ENCODE measurements at places on chromosomes 7 and 10.

DNA sequence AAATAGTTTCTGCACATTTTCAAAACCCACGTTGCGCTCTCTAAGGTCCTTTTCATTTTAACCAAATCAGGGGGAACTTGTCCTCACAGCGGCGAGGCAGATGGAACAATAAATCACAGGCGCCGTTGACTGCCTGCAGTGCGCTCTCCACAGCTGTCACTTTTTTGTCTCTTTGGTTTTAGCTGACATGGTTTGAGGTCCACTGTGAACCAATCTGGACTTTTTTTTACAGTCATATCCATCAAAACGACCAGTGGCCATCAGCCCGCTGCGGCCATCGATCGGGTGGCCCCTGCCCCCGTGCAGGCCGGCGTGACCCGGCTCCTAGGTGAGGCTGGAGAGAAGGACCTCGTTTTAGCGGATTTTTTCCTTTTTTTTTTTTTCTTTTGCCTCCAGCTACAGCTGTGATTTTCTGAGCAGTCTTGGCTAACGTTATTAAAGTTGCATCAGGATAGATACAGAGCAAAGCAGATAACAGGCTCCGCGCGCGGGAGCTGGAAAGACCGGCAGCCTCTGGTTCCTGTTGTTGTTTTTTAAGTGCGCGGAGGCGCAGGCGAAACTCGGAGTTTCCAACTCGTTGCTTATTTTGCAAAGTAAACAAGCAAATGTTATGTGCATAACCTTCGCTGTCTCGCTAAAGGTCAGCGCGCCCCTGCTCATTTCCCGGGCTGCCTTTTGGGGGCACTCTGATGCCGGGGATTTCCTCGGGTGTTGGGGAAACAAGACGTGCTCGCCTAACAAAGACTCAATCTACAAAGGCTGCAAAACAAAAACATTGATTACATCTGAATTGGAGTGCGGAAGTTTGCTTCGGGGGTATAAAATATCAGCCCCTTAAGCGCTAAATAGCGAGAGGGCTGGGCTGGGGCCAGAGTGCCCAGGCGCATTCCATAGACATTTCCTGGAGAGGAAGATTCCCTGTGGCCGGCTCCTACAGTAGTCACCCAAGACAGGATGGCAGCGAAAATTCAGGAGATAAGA lies 414.8 kb upstream of the MKI67 start:
- DNase-seq, result peak; percentile 55

- DNase-seq, result no peak
Measured at GRCh38 chr10:108904163-108904838, 1019.0 kb downstream of the XPNPEP1 start.

DNA sequence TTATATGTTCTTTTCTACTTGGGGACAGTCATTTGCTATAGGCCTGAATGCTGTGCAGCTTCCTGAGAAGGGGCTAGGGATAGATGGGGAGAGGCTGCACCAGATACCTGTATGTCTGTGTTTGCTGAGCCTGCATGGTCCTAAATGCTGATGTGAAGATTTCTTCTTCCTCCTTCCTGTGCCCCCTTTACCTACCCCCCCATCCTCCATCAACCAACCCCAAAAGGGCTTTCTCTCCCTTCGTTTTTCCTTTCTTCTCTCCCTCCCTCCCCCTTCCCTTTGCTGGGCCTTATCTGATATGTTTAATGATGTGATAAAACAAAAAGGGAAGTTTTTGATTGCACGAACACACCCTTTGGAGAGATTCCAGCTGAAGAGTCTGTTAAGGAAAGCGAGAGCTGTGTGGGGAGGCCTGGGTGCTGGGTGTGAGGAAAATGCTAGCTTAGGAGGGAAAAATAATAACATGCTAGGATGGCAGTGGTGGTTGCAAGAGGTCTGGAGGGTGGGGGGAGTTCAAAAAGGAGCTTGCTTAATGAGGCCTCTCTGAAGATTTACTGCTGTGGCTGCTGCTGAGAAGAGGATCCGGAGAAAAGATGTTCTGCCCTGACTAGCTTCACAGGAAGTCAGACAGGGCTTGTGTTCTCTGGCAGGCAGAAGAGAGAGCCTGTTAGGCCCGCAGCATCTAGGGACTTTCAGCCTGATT lies 101.8 kb downstream of the SAMD9 start:
- peak; percentile 29 for DNase-seq

DNA sequence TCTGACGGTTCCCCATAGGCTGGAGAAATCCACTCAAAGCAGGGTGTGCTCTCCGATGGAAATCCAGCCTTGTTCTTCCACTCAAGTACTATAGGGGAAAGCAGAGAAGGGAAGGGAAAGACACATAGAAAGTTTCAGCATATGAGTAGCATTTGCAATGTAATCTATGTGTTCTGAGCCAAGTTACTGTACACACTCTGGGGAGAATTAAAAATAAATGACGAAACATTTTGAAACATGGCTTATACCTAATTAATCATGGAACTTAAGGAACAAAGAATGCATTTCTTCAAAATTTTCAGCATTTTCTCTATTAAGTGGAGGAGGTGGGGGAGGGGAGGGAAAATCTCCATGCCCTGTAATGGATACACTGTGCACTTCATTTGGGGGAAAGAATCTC lies 198.1 kb upstream of the HABP2 start:
- no peak for DNase-seq

- no peak for DNase-seq
Measured at GRCh38 chr10:18290651-18291313, 150.6 kb downstream of the CACNB2 start.

DNA sequence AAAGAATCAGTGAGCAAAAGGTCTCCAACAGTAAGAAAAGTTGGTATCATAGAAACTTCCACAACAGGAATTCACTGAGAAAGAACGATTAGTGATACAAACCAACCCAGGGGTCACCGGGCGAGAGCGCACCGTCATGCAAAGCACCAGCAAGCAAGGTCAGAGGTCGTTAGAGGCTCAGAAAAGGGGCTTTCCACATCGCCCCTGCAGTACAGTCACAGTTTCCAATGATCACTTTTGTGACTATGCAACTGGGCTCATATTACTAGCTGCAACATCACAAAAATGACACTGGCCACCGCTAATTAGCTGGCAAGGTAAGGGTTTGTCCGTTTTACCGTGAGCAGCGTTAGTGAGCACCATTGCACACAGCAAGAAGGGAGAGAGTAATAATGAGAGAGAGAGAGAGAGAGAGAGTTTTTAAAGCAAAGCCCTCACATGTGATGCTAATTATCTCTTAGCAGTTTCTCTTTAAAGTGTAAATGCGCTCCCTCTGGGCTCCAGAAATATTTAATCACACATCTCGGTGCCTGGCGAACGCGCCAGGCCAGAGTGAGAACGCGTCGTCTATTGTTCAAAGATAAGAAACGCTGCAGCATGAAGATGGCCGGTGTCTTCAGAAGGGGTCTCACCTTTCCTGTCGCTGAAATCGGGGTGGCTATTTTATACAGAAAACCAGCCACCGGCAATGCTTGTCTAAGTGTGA lies 237.5 kb downstream of the DNAJB6 start:
- DNase-seq, result no peak

- DNase-seq, result no peak
Measured at GRCh38 chr10:118249714-118250113, 92.4 kb downstream of the FAM204A start.

- no peak for DNase-seq
Measured at GRCh38 chr10:86498598-86498997, 23.0 kb downstream of the WAPL start.

DNA sequence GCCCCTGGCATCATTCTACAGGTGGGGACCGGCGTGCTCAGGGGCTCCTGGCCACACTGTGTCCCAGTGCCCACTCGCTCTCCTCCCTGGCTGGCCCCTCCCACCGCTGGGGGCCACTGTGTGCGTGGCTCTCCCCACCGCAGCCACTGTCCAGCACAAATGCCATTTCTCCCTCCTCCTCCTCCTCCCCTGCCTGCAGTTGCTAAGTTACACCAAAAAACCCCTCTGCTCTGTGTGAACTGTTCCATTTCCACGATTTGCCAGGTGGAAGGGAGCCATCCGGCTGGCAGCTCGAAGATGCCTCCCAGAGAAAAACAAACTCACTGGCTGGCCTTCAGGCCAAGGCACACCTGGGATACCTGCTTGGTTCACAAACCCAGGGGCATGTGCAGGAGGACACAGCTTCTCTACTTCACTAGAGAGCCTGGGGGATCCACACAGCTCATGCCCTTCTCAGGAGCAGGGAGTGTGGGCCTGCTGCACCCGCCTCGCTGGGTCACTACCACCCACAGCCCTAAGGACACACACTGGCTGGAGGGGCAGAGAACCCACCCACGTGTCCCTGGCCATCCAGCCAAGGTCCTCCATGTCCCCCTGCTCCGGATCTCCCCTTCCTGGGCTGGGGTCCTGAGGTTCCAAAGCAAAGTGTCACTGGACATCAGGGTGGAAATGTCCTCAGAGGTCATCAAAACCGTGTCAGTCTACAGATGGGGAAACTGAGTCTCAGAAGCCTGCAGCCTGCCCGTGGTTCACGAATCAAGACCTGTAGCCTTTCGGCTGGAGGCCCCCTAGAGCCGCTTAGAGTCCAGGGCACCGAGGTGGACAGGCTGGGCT lies 1.7 kb downstream of the RASGEF1A start:
- DNase-seq, result no peak

GRCh38 chr10:4138146-4138721 lies 353.2 kb upstream of the KLF6 start:
- DNase-seq, result no peak

- no peak for DNase-seq
Measured at GRCh38 chr7:138125598-138126111, 49.4 kb downstream of the AKR1D1 start.

DNA sequence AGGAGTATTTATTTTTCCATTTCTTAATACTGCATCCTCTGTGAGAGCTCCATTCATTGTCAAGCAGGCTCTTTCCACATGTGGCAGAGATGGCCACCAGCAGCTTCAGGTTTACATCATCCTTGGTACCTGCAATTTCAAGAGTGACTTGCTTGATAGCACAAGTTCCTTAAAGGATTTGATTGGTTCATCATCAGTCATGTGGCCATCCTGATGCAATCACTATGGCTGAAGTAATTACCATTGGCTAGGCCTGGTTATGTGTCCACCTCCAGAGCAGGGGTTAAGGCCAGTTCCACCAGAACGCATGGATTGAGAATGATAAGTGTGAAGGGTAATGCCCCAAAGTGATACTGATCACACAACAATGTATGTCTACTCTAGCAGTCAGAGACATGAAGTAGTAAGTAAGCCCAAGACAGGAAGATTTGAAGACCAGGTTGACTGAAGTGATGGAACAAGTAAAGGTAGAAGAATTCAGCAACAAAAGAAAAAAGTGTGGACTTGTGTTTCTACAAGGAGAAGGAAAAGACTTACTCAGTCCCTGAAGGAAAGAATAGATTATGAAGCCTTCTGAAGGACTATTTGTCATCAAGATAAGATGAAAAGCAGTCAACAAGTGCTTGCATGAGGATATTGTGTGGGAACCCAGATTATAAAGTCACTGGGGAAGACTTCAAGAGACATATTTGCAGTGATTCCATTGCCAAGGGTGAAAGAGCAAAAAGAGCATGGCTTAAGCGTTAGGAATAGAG lies 26.4 kb upstream of the PRKAR2B start:
- no peak for DNase-seq

- DNase-seq, result no peak
Measured at GRCh38 chr10:35451151-35452016, 115.1 kb downstream of the CCNY start.

DNA sequence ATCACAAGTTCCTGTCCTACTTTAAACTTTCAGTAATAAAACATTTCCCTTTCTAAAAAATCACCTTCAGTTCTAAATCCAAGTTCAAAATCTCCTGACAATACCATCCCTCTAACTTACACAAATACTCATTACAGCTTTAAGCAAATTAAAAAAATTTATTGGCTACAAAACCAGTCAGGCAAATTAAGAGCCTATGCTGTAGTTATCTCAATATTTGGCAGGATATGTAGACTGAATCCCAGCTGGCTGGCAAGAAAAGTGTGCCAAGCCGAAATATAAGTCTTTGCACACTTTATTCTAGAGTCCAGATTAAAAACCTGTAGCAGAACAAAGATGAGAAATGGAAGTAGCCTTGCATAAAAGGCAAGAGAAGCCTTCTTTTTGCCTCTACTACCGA lies 9.5 kb downstream of the WAPL start:
- DNase-seq, result no peak

DNA sequence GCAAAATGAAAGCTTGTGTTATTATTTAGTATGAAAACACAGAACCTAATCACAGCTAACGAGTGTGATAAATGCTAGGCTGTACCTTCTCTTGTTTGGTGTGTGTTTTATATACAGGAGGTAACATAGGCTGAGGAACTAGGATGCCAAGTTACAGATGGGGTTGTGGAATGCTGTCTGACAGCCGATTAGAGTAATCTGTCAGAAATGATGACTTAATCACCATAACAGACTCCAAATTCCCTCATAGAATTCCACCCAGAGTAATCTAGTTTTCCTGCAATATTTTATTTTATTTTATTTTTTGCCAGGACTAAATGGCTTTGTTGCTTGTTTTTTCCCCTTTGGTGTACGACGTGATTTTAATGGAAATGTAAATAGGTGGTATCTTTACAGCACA lies 221.2 kb downstream of the CELF2 start:
- no peak for DNase-seq

DNA sequence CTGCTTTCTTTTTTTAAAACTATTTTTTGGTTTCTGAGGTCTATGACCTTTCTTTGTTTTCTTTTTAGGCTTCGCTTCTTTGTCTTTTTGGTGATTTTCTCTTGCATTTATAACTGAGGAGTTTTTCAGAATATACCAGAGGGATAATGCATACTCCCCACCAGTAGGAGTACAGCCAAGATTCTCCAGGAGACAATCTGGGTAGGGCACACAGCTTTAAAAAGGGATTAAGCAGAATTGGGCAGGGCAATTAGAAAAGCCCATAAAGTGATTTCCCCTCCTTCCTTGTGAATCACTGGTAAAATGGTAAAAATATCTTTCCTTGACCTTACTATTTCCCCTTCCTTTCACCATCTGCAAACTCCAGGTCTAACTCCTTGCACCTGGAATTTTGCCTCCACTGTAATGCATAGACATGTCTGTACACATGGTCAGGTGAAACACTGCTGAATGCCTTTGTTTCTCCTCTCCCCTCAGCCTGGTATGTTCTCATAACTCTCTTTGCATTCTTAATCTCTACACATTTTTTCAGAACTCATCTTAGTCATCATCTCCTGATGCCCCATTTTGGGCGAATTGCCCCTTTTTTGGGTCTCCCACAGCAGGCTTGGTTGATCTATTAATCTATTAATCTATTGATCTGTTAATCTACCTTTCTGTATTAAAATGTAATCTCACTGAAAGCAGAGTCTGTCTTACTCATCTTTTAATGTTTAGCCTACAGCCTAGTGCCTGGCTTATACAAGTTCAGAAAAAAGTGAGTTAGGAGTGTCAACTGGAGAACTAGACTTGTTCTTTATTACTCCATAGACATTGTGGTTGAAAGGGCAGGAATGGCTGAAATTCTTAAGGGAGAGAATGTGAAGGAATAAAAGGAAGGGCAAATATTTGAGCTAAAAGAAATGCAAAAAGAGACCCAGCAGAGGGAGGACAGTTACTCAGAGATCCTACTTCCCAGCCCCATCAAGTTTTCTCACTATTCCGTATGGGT lies 64.6 kb downstream of the MDFIC start:
- no peak for DNase-seq

GRCh38 chr7:140367528-140367927 lies 30.8 kb downstream of the SLC37A3 start:
- no peak for DNase-seq

Measured in right renal pelvis (tissue), 4 donors.